Body of pancreas (tissue), 4 donors: ENCODE measurements at places on chromosomes 7 and 10. TPM values are rescaled to one million over a fixed set of nuclear protein-coding genes. Genes with fewer than 3 reads are reported as not detected.

- H3K4me3 ChIP-seq: no peak overlapping the region
- H3K27me3 ChIP-seq: no peaks in the 10 kb centered on the region
- no peaks in the 10 kb centered on the region for H3K4me1 ChIP-seq
- H3K36me3 ChIP-seq: no peaks in the 10 kb centered on the region
- H3K27ac ChIP-seq: no peak overlapping the region
- no peak for DNase-seq
Measured at GRCh38 chr10:78170026-78170475, 136.4 kb downstream of the RPS24 start.

GRCh38 chr7:113394856-113395255, 276.5 kb upstream of the SMIM30 start:
- H3K27me3 ChIP-seq: no peaks in the 10 kb centered on the region
- peaks cover 13% of the 10 kb centered on the region for H3K4me1 ChIP-seq
- no peak overlapping the region for H3K27ac ChIP-seq
- H3K36me3 ChIP-seq: no peaks in the 10 kb centered on the region
- no peak for DNase-seq
- no peak overlapping the region for H3K4me3 ChIP-seq

GRCh38 chr10:111297351-111297848, 220.6 kb downstream of the ADRA2A start:
- no peak for DNase-seq
- H3K36me3 ChIP-seq: no peaks in the 10 kb centered on the region
- H3K27me3 ChIP-seq: no peaks in the 10 kb centered on the region
- no peaks in the 10 kb centered on the region for H3K4me1 ChIP-seq

DNA sequence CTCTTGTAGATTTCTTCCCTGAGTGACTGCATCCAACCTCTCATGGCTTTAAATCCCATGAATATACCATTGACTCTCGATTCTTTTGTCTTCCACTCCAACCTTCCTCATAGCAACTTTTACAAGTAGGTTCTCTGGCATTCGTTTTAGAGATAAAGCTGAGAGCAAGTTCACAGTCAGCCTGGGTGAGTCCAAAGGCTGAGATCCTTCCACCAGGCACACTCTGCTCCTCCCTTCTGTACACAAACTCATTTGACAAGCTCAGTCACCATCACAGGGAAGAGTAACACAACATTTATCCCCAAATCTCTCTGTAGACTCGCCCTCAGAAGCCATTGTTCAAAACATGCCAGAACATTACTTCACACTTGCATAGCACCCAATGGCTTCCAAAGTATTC, 10.9 kb downstream of the CTTNBP2 start:
- peaks cover 4% of the 10 kb centered on the region for H3K36me3 ChIP-seq
- no peak for DNase-seq
- H3K27ac ChIP-seq: no peak overlapping the region
- no peaks in the 10 kb centered on the region for H3K4me1 ChIP-seq

- no peaks in the 10 kb centered on the region for H3K27me3 ChIP-seq
- no peak overlapping the region for H3K4me3 ChIP-seq
- no peaks in the 10 kb centered on the region for H3K36me3 ChIP-seq
- no peak overlapping the region for H3K27ac ChIP-seq
Measured at GRCh38 chr10:61211468-61211867, 241.7 kb downstream of the TMEM26 start.

DNA sequence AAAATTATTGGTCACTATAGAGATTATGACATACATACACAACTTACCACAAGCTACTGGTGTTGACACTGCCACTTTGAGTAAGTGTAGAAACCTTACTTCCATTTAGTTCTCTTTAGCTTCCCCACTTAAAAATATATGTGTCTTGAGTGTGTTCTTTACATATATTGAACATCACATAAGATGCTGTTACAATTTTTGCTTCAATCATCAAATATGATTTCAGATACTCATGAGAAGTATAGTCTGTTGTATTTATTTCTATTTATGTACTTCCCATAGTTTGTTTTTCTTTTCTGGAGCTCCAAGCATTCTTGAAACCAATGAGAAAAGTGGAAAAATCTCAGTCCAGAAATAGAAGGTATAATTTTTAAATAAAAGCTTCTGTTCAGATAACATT, 102.7 kb upstream of the SDK1 start:
- peaks cover 30% of the 10 kb centered on the region for H3K4me1 ChIP-seq
- no peak for DNase-seq
- no peak overlapping the region for H3K27ac ChIP-seq
- H3K27me3 ChIP-seq: no peaks in the 10 kb centered on the region
- H3K4me3 ChIP-seq: no peak overlapping the region

DNA sequence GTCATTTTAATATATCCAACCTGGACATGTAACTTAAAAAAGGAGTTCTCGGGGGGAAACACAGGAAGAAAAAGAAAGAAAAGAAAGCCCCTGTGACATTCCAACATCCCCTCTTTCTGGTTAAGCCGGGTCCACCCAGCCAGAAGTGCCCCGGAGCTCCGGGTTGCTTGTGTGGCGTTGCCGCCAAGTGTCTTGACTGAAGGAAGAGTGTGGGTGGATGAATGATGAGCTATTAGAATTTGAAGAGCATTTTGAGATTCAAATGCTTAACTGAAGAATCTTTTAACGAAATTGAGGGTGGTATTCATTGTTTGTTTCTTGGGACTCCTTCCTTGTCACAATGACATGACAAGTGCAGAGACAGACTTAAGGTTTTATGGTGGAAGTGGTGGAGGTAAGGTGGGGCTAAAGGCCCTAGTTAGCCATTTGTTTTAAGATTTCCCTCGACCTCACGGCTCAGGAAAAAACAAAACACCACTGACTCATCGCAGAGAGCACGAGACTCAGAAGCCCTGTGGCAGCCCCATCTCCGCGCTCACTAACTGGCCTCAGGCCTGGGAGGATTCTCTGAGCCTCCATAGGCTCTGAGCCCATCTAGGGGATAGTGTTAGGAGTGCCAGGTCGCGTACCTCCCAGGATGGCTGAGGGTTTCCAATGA, 1.8 kb upstream of the GLI3 start:
- no peaks in the 10 kb centered on the region for H3K36me3 ChIP-seq
- H3K4me1 ChIP-seq: peaks cover 7% of the 10 kb centered on the region
- peaks cover 5% of the 10 kb centered on the region for H3K27me3 ChIP-seq
- no peak for DNase-seq
- no peak overlapping the region for H3K4me3 ChIP-seq

DNA sequence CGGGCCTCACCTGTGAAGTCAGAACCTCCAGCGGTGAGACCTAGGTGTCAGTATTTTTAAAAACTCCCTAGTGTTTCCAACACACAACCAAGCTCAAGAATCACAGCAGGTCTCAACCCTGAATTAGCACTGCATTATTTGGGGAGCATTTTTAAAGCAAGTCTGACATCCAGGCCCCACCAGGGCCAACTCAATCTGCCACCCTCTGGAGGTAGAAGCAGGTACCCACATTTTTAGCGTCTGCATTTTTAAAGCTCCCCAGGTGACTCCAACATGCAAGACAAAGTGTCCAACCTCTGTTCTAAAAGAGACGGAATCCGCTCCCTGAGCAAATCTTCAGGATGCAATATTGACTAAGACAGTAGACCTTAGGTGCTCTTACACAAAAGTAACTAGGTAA, 225.7 kb downstream of the TNS3 start:
- no peak for DNase-seq
- H3K4me1 ChIP-seq: peaks cover 52% of the 10 kb centered on the region
- H3K4me3 ChIP-seq: no peak overlapping the region

GRCh38 chr7:41459623-41460261, 243.1 kb downstream of the INHBA start:
- DNase-seq: no peak
- no peak overlapping the region for H3K4me3 ChIP-seq

DNA sequence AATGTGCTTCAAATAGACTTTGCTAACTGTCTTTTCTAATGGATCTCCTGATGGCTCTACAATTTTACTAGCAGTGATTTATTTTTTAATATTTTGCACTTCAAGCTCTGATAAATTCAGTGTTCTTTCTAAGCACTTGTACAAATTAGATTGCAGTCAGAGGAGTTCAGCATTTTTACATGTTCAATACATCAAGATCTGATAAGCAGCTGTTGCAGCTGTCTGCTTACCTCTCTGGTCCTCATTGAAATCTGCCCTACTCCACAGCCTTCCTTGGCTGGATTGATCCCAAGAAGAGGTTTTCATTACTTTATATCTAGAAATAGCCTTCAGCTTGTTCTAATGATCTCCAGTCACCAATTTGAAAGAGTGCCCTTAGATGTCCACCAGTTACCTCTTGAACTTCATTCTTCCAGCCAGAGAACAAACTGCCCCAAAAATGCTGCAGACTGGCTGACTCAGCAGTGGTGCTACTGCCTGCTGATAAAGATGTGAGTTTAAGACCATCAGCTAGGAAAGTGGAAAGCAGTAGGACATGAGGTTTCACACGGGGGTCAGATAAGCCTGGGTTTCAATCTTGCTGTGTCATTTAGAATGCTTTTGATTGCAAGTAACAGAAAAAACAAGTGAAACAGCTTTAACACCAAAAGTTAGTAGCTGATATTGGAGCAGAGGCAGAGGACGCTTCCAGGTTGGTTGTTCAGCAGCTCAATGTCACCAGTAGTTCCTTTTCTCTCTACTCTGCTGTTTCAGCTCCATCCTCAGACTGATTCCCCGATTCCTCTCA, 350.9 kb upstream of the NPVF start:
- H3K27ac ChIP-seq: no peak overlapping the region
- H3K4me1 ChIP-seq: no peaks in the 10 kb centered on the region
- H3K27me3 ChIP-seq: no peaks in the 10 kb centered on the region
- H3K36me3 ChIP-seq: no peaks in the 10 kb centered on the region
- no peak for DNase-seq
- H3K4me3 ChIP-seq: no peak overlapping the region

GRCh38 chr7:30522159-30522558, 17.5 kb upstream of the GGCT start:
- H3K27me3 ChIP-seq: no peaks in the 10 kb centered on the region
- no peak for DNase-seq
- H3K27ac ChIP-seq: no peak overlapping the region
- H3K4me3 ChIP-seq: no peak overlapping the region
- H3K4me1 ChIP-seq: peaks cover 12% of the 10 kb centered on the region

GRCh38 chr7:79489371-79489770, 35.9 kb upstream of the MAGI2 start:
- no peak overlapping the region for H3K4me3 ChIP-seq
- H3K4me1 ChIP-seq: no peaks in the 10 kb centered on the region

GRCh38 chr10:58998924-58999713, 177.3 kb upstream of the PHYHIPL start:
- peak; percentile 61 for DNase-seq
- peaks cover 63% of the 10 kb centered on the region for H3K4me1 ChIP-seq
- H3K27ac ChIP-seq: peak overlapping the region; percentile 31
- no peaks in the 10 kb centered on the region for H3K27me3 ChIP-seq

DNA sequence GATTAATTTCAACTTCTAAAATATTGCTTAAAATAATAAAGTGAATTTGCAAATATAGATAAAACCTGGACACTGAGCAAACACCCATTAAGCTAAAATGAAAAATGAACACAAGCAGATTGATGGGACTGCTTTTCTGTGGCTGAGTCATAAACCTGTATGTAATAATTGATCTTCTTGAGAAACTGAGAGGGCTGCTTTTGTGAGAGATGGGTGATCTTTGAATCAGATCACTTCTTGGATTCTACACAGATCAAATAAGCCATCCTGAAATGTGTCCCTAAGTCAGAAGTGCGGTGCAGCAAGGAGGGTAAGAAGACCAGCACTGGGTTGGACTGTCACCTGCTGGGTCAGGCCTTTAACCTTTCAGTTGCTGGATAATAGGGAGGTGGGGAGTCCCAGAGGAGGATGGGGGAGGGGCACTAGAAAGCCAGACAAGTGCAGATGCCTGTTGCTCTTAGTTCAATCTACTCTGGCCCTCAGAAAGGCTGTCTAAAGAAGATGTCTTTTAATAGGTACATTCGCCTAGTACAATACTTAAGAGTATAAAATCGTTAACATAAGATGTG, 178.2 kb upstream of the NAMPT start:
- H3K4me3 ChIP-seq: no peak overlapping the region
- H3K4me1 ChIP-seq: peaks cover 13% of the 10 kb centered on the region
- H3K27me3 ChIP-seq: no peaks in the 10 kb centered on the region
- H3K27ac ChIP-seq: no peak overlapping the region
- H3K36me3 ChIP-seq: no peaks in the 10 kb centered on the region

DNA sequence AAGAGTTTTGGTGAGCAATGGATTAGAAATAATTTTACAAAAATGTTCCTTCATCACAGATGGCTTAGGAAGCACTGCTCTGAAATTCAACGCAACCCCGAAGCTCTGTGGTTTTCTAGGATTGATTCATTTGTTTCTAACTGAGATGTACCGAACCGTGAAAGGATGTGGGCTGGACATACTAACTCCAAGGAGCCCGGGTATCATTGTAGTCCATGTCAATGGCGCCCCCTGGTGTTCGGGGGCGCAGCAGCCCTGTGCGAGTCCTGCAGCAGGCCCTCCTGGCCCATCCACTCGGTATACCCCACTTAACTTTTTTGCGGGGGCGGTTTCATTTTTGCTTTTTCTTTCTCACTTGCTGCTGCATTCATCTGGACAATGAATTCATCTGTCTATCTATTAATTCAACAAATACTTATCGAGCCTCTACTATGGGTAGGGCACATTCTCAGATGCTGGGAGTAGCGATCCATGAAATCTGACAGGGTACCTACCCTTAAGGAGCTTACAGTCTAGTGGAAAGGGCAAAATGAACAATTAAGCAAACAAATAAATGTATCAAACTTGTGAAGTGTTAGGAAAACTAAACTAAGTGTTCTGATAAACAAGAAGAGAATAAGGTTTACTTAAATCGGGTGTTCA, 25.2 kb upstream of the ITPRID1 start:
- H3K36me3 ChIP-seq: no peaks in the 10 kb centered on the region
- H3K4me3 ChIP-seq: no peak overlapping the region
- H3K27ac ChIP-seq: no peak overlapping the region
- no peaks in the 10 kb centered on the region for H3K27me3 ChIP-seq
- peak; percentile 10 for DNase-seq

- H3K27me3 ChIP-seq: no peaks in the 10 kb centered on the region
- peaks cover 15% of the 10 kb centered on the region for H3K4me1 ChIP-seq
- no peak overlapping the region for H3K27ac ChIP-seq
- peak; percentile 83 for DNase-seq
Measured at GRCh38 chr7:81469869-81470723, 299.8 kb downstream of the HGF start.

GRCh38 chr10:1524540-1524939, 212.8 kb downstream of the ADARB2 start:
- no peaks in the 10 kb centered on the region for H3K4me1 ChIP-seq
- no peak overlapping the region for H3K4me3 ChIP-seq
- no peak for DNase-seq
- no peaks in the 10 kb centered on the region for H3K27me3 ChIP-seq

ARHGAP19 gene
- total RNA-seq: 2.6 TPM

PIP gene
- total RNA-seq: not detected

BMPER gene
- 0.33 TPM for total RNA-seq

CPA1 gene
- 42,834 TPM for total RNA-seq

TMEM236 gene
- 0.52 TPM for total RNA-seq
